ENCODE measurements at places on chromosomes 7 and 10. TPM values are rescaled to one million over a fixed set of nuclear protein-coding genes. Genes with fewer than 3 reads are reported as not detected.

- H3K27ac ChIP-seq = no peak overlapping the region
- no peak overlapping the region for H3K4me3 ChIP-seq
- DNase-seq = no peak
- no peaks in the 10 kb centered on the region for H3K4me1 ChIP-seq
These were observed 82.7 kb downstream of the CPXM2 start for GRCh38 chr10:123808906-123809305.

DNA sequence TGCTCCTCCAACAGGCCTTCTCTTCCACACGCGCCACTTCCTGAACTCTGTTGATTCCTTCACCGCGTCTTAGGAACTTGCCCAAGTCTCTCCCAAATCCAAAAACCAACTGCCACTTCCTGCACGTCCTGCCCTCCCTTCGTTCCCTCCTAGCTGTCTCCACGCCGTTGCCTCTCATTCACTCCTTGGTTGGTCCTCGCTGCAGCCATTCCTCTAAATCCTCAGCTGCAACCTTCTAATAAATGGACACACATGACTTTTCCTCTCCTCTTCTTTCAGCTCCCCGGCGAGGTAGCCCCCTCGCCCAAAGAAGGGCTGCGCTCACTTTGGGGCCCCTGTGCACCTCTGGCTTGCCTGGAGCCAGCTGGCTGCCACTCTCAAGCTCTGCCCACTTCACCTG, 110.2 kb downstream of the XRCC2 start:
- H3K36me3 ChIP-seq = no peaks in the 10 kb centered on the region
- H3K4me1 ChIP-seq = no peaks in the 10 kb centered on the region
- H3K4me3 ChIP-seq = no peak overlapping the region
- no peak overlapping the region for H3K27ac ChIP-seq
- DNase-seq = no peak

DNA sequence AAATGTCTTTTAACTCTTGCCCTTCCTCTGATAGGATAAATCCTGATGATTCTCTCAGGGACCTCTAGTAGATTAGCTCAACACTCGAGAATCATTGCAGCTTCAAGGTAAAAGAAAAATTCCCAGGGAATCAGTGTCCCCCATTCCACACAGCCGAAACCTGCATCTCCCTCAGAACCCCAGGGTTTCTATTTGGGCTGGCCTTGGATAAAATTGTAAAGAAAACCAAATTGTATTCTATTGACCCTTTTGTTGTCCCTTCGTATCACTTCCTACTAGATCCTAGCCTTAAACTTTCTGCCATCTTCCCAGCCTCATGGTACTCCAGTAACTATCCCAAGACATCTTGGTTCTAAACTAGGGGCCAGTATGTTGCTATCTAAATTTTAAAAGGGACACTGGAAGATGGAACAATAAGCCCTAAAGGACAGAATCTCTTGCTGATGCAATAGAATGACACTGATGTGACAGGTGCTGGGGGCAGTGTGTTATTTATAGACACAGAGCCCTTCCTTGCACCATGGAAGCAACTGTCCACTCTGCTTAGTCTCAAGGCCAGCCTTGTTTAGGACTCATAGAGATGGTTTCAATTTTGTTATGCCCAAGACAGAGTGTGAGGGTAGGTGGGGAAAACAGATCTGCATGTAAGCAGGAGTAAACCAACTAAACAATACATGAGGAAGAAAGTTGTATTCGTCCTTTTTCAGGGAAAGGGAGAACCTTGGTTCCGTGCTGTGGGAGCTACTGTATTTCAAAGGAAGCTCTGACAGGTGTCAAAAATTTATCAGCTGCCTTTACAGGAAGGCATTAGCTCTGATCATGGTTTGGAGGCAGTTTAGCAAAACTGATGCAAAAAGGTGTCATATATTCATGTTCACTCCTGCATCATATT, 7.6 kb downstream of the ASB15 start:
- H3K27me3 ChIP-seq = no peaks in the 10 kb centered on the region
- H3K27ac ChIP-seq = no peak overlapping the region
- H3K4me1 ChIP-seq = no peaks in the 10 kb centered on the region
- DNase-seq = no peak
- no peaks in the 10 kb centered on the region for H3K36me3 ChIP-seq

GRCh38 chr10:55063811-55064210, 262.8 kb upstream of the PCDH15 start:
- H3K36me3 ChIP-seq = no peaks in the 10 kb centered on the region
- H3K4me3 ChIP-seq = no peak overlapping the region
- DNase-seq = no peak

Gene STAMBPL1
- total RNA-seq = 5.5 TPM

Gene STRA8
- not detected for total RNA-seq

Gene TET1
- 68.5 TPM for total RNA-seq

Gene ZNF488
- total RNA-seq = 7.7 TPM
